ENCODE measurements at places on chromosomes 4 and X.

GRCh38 chrX:31543634-31544033 lies 471.8 kb upstream of the FTHL17 start:
- no peak for DNase-seq

DNA sequence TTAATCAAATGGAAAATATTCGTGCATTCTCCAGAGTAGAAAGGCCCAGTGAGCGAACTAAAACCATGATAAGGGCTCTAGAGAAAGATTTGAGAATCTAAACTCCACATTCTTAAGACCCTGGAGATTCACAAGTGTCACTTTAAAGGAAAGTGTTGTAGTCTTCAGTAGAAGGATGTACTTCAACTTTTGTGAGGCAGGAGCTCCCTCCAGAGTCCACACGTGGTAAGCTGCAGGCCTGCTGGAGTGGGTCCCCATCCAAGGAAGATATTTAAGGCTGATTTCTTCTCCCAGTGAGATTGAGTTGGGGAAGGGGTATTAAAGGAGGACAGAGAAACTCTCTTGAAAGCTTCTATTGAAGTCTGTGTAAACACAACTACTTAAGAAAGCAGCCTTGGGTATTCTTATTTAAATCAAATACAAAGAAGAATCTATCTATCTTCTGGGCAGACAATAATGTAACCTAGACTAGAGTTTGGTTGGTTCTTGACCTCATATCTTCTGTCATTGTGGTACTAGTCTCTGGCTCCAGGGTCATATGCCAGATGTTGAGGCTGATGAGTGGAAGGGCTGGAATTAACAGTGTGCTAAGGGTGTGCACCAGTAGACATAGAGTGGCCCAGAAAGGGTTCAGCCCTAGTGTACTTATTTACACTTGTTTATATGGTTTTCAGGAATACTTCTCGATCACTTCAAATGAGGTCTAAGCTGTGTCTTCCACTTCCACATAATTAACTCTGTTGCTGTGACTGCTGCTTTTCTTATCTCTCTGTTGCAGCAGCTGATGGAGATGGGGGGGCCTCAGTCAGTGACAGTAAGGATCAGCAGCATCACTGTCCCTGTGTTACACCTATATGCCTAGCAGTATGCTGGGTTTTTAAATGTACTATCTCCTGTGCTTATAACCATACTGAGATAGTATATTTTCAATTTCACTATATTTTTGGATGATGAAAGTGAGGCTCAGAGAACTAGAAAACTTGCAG lies 76.1 kb downstream of the HMGB2 start:
- DNase-seq = peak; percentile 58

DNA sequence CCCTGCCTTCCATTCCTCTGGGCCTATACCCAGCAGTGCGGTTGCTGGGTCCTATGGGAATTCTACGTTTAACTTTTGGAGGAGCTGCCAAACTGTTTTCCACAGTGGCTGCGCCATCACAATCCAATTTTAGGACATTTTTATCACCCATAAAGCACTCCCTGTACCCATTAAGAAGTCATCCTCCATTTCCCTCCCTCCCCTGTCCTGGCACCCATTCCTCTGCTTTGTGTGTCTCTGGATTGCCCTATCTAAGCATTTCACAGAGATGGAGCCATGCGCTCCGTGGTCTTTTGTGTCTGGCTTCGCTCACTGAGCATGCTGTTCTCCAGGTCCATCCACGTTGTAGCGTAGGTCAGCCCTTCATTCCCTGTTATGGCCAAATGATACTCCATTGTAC lies 1.7 kb upstream of the OPN1LW start:
- no peak for DNase-seq

GRCh38 chrX:15497865-15498264 lies 2.7 kb upstream of the BMX start:
- peak; percentile 25 for DNase-seq

- no peak for DNase-seq
Measured at GRCh38 chrX:716136-716535, 85.5 kb downstream of the SHOX start.

DNA sequence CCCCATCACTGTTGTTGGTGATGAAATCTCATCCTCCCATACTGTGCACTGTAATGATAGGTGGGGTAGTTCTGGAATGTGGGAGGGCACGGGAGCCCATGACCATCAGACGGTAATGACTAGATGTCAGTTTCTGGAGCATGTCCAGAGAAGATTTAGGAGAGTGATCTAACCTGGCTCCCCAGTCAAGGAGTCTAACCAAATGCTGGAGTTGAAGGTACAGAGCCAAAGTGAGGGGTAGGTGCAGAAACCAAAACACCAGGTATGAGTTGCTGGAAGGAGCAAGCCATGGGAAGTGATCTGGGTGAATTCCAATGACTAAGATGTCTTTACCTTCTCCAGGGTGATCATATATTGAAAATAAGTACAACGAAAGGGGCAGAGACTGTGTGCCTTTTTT lies 296.9 kb downstream of the INPP4B start:
- DNase-seq = no peak

- no peak for DNase-seq
Measured at GRCh38 chr4:143375326-143376073, 38.8 kb downstream of the GAB1 start.

DNA sequence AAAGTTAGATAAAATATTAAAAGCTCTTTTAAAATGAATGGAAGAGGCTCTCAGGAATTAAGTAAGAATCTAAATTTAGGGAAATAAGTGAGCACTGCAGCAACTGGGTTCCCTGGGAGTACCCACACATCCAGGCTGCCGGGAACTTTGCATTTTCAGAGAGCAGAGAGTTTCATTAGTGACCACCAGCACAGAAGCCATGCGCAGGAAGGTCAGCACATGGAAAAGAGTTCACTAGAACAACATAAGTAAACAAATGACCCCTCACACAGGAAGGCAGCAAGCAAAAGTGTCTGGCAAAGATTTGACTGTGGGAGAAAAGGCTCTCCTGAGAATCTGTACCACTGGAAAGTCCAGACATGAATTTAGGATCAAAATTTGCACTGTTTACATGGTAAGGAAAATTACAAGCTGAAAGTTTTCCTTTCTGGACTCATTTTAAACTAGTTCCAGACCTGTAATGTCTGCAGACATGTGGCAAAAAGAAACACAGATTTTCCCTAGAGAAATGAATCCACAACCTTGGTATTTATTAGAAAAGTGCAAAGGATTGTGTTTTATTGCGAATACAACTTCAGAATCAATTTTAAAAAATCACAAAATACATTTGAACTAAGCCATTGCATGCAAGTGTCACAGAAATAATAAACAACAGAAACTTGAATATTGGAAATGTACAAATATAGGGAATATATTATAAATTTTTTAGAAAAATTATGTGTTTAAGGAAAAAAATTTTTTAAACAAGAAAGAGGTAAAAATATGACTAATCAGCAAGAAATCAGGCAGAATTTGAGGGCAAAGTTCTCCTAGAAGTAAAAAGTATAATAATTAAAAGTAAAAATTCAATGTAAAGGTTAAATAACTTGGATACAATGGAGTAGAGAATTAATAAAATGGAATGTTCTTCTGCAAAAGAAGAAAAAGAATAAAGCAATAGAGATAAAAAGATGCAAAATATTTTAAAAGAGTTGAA lies 18.4 kb upstream of the MYOZ2 start:
- DNase-seq = no peak

DNA sequence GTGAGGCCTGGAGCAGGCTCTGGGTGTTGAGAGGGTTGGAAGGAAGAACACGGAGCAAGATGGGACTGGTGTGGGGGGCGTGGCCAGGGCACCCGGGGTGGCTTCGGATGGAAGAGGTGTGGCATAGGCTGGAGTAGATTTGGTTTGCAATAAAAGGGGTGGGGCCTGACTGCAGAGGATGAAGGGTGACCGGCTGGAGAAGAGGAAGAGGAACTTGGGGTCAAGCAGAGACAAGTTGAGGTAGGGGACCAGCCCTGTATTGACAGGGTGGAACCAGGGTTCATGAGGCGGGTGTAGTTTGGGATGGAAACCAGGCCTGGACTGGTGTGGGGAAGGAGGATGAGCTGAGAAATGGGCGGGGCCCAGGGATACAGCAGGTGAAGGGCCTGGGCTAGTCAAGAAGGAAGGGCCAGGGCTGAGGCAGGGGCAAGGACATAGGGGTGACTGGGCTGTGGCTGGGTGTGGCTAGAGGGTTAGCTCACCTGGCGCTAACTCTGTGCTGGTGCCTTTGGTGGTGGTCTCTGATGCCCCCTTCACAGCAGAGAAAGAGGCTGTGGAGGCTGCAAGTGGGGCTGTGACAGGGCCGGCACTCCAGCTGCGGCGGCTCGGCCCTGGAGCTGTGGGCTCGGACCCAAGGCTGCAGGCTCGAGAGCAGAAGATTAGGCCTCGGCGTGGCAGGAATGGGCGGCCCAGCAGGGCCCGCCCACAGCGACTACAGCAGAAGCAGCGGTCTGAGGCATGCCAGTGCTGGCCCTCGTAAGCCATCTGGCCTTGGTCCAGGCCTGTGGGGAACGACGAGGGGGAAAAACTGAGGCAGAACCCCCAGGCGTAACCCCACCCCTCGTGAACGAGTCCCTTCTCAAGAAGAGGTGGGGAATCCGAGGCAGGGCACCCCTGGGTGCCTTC lies 5.0 kb downstream of the PLP2 start:
- DNase-seq = no peak

- DNase-seq = no peak
Measured at GRCh38 chr4:15117270-15117946, 115.1 kb downstream of the CPEB2 start.

DNA sequence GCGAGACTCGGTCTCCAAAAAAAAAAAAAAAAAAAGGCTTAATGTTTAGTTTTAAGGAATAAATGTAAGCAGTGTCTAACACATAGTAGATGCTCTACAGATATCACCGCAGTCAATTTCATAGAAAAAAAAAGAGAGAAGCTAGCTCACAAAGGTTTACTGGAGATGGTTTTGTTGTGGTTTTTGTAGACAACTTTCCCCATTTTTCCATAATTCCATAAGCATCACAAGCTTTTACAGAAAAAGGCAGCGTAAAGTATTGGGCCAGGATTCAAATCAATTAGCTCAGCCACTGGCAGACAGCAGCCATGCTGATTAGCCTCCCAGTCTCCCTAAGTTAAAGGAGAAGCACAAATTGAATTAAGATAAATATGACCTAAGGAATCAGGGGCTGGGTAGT lies 1.5 kb downstream of the GRSF1 start:
- peak; percentile 14 for DNase-seq

DNA sequence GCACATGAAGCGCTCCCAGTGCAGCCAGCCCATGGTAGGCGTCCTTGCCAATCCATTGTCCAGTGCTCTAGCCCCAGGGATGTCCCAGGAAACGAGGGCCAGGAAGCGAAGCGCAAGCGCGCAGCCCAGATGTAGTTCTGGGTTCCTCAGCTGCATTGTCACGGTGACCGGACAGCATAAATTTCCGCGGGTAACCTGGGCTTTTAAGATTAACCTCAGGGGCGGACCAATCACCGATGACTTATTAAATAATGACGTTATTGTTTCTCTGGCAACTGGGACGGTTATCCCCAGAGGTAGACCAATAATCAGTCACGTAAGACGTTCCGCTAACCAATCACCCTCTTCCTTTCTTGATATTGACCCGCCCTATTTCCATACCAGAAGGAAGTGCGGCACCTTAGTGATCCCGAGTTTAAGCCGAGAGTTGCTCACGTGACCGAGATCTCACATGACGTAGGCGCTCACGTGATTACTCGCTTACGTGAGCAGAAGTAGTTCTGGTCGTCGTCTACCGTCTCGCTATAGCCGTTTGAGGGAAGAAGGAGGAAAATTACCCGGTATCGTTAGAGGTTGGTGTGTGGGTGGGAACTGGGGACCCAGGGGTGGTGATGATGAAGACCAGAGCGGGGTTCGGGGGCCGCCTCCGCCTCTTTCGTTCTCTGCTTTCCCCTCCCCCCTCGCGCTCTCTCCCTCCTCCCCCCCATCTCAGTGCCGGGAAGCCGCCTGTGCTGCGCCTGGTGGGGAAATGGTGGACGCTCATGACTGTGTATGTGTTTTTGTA lies at the start of the genes GLA and HNRNPH2:
Gene GLA, minus strand, starts transcription at position 178 of the 784 bp plus-strand sequence. Its CDS starts 22 bp downstream, at position 156.
Gene HNRNPH2, plus strand, starts transcription at position 475 of the 784 bp plus-strand sequence. CDS start 3,767 bp downstream, outside the sequence.
- DNase-seq = peak; percentile 95

- peak; percentile 63 for DNase-seq
Measured at GRCh38 chr4:4762909-4763821, 96.3 kb upstream of the MSX1 start.

- DNase-seq = peak; percentile 22
Measured at GRCh38 chrX:64975491-64975890, 759 bp downstream of the ZC4H2 start.
